CD8-positive, alpha-beta T cell (primary cell): ENCODE measurements at places on chromosomes 11 and 22.

DNA sequence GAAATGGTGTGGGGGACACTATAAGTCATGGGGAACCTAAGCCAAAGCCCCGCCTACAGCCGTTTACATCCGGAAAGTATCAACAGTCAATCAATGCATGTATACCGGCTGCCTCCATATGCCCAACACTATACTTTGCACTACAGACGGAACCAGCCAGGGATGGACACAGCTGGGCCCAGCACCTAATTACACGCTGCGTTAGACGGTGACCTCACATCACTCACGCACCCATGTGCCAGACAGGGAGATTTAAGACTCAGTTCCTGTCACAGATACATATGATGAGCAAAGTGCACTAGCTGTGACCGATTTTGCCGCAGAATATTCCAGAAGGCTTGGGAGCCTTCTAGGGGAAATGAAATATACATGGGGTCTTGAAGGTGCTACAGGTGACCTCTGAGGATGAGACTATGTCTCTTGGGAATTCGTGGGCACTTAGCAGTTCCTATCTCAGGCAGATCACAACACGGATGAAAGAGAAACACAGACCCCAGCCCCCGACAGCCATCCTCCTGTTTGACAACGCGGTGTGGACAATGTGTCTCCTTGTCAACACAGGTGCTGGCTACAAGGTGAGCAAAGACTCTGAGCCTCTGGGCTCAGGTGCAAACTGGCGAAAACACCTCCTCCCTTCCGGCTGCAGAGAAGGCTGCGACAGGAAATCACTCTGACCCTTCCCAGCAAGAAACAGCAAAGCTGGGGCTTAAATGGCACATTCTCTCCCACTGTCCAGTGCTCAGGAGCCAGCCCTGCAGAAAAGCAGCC, 8.0 kb downstream of the AHNAK start:
- DNase-seq = no peak

GRCh38 chr22:21919526-21920307, 32.9 kb downstream of the PPM1F start:
- no peak for DNase-seq

- DNase-seq = no peak
Measured at GRCh38 chr11:67657300-67657699, 6.8 kb upstream of the ACY3 start.

DNA sequence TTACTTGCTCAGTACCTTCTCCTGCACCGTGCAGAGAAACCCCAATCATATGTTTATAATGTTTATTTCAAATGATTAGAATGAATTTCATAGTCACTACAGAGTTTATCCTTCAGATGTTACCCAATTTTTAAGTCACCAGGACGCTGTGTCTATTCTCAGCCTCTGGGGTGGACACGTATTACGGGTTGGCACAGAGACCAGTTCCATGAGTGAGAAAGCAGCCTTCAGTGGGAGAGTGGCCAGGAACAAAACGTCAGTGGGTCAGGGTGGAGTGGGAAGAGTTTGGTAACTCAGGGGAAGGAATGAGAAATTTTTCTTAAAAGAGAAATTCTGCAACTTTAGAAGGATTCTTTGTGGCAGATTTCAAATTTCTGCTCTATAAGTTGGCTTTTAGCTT, 77.1 kb upstream of the MTMR2 start:
- DNase-seq = no peak

- no peak for DNase-seq
Measured at GRCh38 chr11:64571410-64572091, 19.5 kb upstream of the SLC22A12 start.

- no peak for DNase-seq
Measured at GRCh38 chr11:131300439-131300717, 70.0 kb upstream of the NTM start.

DNA sequence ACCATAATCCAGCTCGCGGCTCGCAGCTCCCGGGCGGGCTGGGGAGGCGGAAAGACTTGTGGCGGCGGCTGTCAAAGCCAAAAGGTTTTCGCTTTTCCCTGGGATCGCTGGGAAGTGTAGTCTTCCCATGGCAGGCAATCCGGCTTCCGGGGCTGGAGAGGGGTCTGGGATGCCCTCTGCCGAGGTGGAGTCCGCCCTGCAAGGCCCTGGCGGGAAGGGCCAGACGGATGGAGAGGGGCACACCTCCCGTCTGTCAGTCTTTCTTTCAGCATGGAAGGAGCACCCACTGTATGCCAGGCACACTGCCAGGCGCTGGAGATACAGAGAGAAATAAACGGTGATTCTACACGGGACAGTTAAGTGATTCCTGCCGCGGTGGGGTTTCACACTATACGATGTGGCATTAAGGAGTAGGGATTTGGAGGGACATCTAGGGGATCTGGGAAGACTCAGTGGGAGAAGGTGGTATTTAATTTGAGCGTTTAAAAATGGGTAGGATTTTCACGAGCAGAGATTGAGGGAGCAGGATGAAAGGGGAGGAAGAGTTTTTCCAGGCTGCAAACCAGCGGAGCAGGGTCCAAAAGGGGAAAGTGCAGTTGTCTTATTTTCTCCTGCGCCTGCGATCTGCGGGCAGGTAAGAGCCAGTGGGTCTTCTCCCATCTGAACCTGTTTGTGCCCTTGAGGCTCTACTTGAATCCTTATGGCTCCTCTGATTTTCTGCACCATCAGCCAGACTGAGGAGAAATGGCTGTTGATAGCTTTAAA, at the start of gene BACE1:
TSS of gene BACE1 (minus strand) at position 60 of the 765 bp plus-strand sequence. CDS start 461 bp downstream, outside the sequence.
- DNase-seq = peak; percentile 11

- DNase-seq = no peak
Measured at GRCh38 chr11:10107497-10107896, 186.5 kb downstream of the SBF2 start.

DNA sequence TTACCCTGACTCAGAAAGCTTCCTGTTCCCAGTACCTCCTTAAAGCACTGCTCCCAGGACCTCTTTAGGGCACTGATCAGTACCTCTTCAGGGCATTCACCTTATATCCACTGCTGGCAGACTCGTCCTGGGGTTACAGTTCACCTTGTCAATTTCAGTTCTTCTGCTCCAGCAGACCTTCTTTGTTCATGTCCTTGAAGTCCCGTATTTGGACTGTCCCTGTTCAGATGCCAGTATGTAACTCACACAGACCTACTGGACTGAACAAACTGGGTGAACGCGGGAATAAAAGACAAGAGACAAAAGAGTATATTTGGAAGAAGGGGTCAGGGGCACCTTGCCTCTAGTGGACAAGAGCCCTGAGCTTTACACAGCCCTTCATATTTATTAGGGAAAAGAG, 31.8 kb upstream of the NCAM1 start:
- no peak for DNase-seq

DNA sequence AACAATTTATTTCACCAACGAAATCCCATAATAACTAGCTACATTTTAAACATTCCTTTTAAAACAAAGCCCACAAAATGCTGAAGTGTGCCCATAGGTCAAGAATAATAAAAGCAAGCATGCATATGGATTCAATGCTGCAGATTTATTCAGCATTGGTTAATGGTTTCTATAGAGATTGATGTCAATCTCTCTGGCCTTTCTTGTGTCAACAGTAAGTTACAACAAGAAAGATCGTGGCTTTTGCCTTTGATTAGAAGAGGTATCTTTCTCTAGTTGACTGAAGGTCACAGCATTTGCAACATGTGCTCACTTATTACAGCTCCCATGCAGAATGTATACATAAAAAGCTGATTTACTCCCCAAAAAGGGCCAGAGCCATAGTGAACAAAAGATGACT, 1.4 kb upstream of the SOX6 start:
- DNase-seq = no peak

DNA sequence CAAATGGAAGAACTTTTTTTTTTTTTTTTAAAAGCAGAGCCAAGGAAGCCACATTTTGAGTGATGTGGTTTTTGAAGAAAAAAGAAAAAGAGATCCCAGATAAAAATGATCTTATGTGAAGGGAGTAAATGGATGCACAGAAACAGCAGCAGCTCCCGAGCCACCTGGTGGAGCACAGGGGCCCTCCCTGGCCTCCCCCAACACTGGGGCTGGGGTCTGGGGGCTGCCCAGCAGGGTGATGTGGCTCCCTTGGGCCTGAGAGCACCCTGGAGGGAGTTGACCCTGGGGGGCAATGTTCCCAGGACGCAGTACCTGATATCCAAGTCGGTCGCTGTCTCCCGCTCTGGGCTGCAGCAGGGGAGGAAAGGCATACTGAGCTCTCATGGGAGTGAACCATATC, 26.5 kb upstream of the KCNJ11 start:
- no peak for DNase-seq

GRCh38 chr22:47279746-47280145, 517.3 kb downstream of the TBC1D22A start:
- DNase-seq = no peak

DNA sequence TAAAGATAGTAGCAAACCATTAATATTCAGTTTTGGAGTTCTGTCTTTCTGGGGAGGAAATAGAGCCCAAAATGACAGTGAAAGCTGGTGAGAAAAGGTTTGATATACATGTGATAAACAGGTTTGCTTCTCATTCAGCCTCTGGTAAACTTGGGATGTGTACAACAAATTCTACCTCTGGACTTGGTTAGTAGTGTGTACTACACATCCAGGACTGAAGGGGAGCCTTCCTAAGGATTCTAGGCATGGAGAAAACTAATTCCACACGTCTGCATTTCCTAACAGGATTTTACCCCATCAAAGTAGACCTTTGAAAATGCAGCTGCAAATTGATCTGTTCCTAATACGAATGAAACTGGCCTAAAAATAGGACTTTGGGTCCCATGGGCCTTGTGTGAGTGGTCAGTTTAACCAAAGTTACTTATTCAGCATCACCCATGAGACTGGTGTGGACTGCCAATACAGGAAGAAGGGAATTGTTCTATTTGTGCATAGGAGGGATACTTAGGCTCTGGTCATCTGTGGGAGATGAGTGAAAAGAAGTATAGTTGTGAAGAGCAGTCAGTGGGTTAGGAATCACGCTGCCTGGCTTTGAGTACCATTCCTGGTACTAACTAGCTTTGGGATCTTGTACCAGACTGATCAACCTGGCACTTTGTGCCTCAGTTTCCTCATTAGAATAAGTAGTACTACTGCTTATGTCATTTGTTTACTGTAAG, 74.2 kb downstream of the YAP1 start:
- DNase-seq = no peak

GRCh38 chr11:30582726-30583125, 3.4 kb downstream of the MPPED2 start:
- DNase-seq = no peak
